Right ventricle myocardium inferior (tissue), 1 donor: ENCODE measurements at places on chromosomes 11 and 22. TPM values are rescaled to one million over a fixed set of nuclear protein-coding genes. Genes with fewer than 3 reads are reported as not detected.

The CASP5 gene
- total RNA-seq, result not detected

- no peak for DNase-seq
Measured at GRCh38 chr22:44890416-44891292, 119.2 kb downstream of the PHF21B start.

- DNase-seq, result no peak
Measured at GRCh38 chr11:61980783-61981541, 13.5 kb upstream of the FTH1 start.

The INPP5J gene
- total RNA-seq, result 16.6 TPM

GRCh38 chr11:131609921-131610320, 239.5 kb downstream of the NTM start:
- no peak for DNase-seq

The YPEL1 gene
- total RNA-seq, result 4.4 TPM

The RAB36 gene
- total RNA-seq, result 0.54 TPM

GRCh38 chr22:22092974-22093373, 110.4 kb upstream of the TOP3B start:
- DNase-seq, result no peak

DNA sequence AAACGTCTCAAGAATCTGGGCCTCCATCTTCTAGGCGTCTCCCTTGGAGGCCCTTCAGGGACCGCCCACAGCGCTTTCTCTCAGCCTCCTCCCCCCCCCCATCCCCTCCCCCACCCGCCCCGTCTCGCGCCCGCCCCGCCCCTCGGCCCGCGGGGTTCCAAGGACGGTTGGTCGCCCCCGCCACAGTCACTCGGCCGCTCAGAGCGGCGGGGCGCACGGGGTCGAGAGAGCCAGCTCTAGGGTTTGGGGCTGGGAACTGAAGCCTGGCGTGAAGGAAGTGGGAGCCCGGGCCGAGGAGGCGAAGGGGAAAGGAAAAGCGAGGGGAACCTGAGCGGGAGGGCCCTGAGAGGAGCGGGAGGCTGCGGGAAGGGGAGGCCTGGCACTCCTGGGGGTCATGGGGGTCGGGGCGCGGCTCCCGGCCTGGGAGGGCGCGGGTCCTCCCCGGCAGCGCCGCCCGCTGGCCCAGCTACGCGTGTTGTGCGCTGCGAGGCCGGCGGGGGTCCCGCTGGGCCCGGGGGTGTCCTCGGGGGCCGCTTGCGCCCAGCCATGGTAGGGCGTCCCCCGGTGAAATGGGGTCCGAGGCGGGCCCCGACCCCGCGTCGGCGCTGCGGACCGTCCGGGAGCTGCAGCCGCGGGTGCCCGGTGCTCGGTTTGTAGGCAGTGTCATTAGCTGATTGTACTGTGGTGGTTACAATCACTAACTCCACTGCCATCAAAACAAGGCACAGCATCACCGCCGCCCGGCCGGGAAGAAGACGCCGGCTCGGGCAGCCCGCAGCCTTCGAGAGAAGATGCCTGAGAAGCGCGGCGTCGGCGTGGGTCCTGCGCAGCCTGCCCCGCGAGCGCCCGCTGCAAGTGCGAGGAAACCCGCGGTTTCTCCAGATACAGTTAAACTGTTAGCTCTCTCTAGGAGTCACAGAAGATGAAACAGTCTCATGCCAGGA, at the start of gene BTG4:
Gene BTG4 (minus strand): TSS at position 91 of the 944 bp plus-strand sequence. CDS start 13,610 bp downstream, outside the sequence.
- peak; percentile 64 for DNase-seq

DNA sequence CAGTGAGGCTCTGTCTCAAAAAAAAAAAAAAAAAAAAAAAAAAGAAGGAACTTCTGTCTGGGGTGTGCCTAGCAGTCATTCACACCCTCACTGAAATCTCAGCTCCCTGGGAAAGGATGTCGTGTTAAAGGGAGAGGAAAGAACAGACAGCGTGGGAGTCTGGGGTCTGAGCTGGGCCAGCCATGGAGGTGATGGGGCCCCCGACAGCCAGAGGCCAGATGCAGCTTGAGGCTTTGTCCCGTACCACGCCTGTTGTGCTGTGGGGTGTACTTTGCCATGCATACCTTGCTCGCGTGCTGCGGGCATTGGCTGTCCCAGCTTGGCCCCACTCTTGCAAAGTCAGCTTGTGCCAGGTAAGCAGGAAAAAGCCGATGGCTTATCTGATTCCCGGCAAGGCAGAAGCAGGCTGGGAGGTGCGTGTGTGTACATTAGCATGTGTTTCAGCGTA, 4.6 kb downstream of the SYT12 start:
- DNase-seq, result no peak

The POTEH gene
- not detected for total RNA-seq

DNA sequence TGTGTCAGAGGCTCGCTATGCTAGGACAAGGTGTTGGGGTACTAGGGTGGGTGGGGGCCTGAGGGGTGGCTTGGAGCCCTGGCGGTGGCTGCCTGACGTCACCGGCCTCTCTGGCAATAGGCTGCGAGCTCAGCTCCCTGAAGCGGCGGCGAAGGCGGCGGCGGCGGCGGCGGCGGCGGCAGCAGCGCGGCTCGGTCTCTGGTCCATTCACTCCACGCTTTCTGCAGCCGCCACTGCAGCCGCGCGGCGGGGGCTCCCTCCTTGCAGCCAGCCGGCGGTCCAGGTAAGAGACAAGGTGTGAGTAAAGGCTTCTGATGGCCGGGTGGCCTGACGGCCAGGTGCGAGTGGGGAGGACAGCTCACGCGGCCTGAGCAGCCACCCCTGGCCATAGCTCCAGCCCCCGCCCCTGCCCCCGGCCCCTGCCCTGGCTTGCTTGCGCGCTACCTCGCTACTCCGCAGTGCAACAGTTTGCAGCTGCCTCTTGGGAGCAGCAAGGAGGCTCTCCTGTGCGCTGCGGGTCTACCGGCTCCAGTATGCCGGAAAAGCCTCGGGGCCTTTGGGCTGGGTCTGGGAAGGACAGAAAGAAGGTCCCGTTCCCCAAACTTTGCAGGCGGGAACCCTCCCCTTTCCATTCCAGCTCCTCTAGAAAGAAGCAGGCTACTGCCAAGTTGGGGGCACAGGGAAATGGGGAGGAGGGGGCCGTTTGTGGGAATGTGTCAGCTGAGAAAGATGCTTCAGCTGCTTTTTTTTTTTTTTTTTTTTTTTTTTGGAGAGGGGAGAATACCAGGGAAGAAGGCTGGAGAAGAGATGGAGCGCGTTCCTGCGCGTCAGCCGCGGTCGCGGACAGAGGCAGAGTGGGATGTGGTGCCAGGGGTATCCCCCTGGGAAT, at the start of gene C11orf87:
Gene C11orf87 (plus strand): TSS at position 210 of the 889 bp plus-strand sequence. CDS start 1,444 bp downstream, outside the sequence.
- no peak for DNase-seq

- no peak for DNase-seq
Measured at GRCh38 chr22:21849489-21849888, 18.0 kb downstream of the MAPK1 start.

The GRAP2 gene
- total RNA-seq, result 3.5 TPM

GRCh38 chr11:64529559-64530520, 61.2 kb upstream of the SLC22A12 start:
- DNase-seq, result no peak

DNA sequence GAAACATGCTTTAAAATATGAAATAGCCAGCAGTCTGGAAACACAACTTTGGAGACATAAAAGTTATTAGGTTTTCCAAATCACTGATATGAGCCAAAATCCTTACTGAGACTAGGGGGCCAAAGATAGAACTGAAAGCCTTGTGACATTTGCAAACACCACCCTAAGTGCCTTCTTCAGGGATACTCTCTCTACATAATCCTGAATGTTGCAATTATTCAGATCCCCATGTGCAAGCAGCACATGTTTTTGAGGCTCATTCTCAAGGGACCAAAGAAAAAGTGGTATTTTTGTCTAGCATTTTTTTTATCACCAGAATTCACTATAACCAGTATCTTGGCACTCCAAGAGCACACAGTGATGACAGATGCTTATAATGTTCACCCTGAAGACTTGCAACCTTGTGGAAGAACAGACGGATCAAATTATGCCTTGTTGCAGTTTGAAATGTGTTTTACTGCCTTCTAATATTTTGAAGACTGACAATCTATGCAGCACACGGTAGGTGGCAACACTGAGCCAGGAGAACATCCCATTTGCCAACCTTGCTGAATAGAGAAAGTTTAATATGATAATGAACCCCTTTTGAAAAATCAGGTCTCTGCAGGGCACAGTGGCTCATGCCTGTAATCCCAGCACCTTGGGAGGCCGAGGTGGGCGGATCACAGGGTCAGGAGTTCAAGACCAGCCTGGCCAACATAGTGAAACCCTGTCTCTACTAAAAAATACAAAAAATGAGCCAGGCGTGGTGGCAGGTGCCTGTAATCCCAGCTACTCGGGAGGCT, 78.5 kb downstream of the PLEKHA7 start:
- no peak for DNase-seq

The OR2AT4 gene
- total RNA-seq, result not detected

The YPEL4 gene
- 0.51 TPM for total RNA-seq

The OR2AG1 gene
- not detected for total RNA-seq

The JHY gene
- total RNA-seq, result 2.1 TPM

DNA sequence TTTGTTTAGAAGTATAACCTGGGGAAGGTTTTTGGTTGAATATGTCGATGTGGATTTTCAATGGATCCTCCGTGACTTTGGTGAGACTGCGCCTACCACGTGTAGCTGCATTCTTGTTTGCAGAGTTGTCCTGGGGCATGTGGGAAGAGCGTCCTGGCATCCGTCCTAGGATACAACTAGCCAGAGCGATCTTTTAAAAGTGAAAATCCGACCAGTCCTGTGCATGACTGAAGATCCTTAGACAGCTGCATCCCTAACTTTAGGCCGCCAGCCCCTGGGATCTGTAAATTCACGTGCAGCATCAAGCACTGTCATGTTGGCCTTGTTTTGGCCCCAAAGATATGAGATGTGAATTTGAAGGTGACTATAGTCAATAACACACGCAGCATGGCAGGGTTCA, 22.4 kb upstream of the THY1 start:
- no peak for DNase-seq

DNA sequence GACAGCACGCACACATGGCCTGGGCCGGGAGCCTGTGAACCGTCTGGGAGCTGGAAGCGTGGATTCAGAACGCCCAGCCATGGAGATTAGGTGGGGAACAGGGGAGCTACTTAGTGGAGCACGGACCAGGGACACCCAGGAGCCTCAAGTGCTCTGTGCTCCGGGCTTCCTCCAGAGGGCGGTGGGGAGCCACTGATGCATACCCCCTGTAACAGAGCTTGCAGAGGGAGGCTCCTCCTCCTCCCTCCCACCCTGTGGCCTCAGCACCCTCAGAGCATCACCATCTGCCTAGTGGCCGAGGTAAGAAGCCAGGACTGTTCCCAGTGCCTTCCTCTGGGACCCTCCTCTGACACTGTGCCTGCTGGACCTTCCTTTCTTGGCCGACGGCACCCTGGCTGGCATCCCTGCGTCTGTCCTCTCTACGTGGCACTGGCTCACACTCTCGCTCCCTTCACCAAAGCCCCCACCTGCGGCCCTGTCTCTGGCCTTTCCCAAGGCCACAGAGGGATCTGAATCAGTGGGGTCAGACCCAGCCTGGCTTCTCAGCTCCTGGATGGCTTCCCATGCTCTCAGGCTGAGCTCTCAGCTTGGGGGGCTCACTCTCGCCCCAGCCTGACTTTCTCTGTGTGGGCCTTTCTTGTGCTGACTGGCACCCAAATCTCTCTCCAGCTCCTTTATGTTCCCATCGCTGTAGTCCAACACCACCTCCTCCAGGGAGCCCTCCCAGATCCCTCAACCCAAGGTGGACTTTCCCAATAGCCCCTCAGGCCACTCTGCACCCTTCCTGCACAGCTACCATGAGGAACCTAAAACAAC, 780.9 kb downstream of the BRD1 start:
- no peak for DNase-seq

The ALX4 gene
- total RNA-seq, result 0.05 TPM

DNA sequence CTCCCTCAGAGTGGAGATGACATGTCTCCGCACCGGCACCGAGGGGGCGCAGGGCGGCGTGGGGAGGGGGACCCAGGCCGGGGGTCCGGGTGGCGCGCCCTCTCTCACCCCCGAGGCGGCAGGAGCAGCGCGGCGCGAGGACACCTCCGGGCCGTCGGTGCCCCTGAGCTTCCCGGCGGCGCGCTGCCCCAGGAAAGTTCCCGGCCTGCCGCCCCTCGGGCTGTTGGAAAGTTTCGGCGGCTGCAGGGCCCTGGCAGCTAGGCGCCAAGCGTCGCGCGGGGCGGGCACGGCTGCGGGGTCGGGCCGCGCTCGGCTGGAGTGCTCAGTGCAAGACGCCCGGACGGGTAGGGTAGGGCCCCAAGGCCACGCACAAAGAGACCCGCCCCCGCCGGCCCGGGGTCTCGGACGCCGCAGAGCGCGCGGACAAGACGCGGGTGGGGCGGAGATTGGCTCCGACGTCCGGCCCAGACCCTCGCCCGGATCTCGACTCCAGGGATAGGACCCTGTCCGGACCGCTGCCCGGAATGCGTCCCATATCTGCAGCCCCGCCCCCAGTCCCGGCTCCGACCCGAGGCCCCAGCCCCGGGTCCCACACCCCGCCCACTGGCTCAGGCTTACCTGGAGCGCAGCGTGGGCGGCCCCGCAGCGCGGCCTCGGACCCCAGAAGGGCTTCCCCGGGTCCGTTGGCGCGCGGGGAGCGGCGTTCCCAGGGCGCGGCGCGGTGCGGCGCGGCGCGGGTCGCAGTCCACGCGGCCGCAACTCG, 471 bp downstream of the ARVCF start:
- peak; percentile 70 for DNase-seq

The GPR83 gene
- total RNA-seq, result 0.22 TPM

- no peak for DNase-seq
Measured at GRCh38 chr22:49523374-49524008, 304.2 kb downstream of the BRD1 start.

DNA sequence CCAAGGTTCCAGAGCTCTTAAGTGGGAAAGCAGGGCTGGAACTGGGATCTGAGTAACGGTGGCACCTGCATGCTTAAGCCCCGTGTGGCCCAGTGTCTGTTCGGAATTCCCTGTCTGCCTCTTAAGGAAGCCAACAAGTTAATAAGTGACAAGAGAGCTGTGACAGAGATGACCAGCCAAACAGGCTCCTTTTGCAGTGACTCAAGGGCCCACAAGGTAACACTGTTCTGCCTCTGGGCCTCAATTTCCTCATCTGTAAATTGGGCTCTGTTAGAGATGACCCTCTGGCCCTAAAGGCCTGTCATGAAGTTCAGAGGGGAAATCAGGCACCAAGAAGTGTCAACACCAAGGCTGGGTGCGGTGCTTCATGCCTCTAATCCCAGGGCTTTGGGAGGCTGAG, 18.6 kb downstream of the USH1C start:
- DNase-seq, result no peak

DNA sequence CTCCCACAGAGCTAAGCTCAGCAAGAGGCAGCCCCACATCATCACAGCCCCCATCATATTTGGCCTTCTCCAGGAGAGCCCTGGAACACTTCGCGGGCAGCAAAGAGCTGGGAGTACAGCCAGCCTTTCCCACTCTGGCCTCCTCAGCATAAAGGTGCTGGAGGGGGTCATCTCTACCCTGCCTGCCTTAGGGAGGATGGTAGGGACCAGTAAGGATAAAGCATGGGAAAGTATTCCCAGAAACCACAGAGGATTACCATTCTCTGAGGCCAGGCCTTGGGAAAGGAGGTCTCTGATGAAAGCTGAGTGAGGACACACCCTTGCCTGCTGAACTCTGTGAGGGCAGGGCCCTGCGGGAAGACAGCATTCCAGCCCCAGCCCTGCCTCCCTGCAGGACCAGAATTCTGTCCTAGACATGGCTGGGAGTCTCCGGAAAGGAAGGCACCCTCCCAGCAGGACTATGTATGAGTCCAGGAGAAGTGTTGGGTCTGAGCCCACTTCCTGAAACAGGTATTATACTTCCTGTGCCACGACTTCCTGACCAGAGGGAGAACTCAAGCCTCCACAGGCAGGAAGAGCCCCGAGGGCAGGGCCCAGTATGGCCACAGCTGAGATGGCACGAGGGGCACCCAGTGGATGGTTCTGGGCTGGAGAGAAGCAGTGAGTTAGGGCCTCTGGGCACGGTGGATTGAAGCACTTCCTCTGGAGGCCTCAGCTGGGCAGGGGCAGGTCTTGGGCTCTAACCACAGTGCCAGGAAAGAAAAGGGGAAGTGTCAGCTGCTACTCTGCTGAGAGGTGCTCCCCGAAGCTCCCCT, 12.9 kb upstream of the CASTOR1 start:
- peak; percentile 85 for DNase-seq
